ENCODE measurements at places on chromosomes 1 and 21.
A peak's percentile ranks its signal among the peaks of the same experiment; 100 is the strongest.

- no peak for DNase-seq
These were observed 21.3 kb downstream of the NPR1 start for GRCh38 chr1:153699768-153700167.

DNA sequence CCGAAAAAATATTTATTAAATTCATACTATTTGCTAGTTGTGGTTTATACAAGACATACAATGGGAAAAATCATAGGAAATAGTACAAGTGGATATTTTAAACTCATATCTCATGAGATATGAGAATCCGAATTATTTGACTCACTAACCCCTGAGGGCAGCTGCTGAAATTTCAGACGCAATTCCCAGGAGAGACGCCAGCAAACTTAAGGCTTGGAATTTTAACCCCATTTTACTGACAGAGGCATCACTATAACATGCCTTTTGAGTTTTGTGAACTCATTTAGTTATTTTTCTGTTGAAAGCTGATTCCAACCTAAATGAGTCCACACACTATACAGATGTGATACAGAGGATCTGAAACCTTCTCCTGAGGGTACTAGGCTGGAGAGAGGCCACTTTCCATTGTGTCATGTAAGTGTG lies 5.9 kb upstream of the MROH9 start:
- no peak for DNase-seq

- DNase-seq = no peak
These were observed 104.9 kb upstream of the PLD5 start for GRCh38 chr1:242629396-242629795.

- DNase-seq = no peak
These were observed 525.6 kb downstream of the PTBP2 start for GRCh38 chr1:97247196-97247595.

DNA sequence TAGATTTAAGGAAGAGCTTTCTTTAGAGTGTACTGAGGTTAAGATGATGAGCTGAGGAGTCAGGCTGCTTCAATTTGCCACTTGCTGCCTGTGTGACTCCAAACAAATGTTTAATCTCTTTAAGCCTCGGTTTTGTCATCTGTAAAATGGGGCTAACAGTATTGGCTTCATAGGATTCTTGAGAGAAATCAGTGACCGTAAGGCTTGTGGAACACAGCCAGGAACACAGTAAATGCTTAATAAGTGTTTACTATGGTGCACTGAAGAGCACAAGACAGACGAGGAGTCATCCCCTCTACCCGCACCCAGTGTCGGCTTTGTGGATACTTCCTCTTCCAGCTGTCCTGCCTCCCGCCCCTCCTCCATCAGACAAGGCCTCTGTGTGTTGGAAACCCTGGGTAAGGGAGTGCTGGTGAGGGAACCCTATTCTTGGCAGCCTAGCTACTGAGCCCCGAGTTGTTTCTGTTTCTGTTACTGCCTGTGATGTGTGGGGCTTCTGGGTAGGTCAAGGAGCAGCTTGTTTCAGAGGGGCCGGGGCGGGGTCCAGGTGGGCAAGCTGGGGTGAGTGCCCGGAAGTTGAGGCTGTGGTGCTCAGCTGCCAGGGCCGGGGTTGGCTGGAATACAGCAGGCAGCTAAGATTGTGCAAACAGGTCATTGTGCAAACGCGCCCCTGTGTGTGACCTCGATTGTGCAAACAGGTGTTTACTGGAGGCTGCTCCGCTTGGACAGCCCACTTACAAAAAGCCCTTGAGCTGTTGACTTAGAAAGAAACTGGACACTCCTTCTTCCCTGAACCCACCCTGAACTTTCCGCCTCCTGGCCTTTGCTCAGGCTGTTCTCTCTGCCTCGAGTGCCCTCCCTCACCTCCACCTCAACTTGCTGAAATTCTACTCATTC lies 4.0 kb upstream of the CSF3R start:
- no peak for DNase-seq

DNA sequence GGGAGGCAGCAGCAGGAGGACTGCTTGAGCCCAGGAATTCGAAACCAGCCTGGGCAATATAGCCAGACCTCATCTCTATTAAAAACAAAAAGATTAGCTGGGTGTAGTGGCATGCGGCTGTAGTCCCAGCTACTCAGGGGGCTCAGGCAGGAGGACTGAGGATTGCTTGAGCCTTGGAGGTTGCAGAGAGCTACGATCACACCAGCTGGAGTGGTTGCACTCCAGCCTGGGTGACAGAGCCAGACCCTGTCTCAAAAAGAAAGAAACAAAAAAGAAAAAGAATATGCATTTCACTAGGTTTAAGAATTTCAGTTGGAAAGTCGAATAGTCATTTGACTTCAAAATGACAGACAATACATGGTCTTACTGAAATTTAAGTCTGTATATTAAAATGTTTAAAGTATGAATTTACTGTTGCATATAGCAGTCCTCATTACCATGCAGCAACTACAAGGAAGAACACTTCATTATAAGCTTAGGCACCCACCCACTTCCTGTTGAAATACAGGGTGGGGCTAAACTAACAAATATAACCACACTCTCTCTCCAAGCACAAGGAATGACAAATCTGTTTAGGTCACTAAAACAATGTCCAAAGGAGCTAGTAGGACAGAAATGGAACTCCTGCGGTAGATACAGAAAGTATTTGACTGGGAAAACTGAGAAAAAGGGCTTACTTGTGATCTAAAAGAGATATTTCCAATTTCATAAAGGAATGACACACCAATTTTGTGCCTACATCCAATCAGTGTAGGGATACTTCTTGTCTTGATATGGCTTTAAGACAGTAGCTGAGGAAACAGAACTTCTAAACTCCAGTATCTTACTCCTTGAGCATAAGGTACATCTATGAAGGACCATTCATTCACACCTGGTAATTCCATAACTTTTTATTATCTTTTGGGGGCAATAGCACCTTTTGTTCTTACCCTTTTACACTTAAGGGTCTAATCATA lies 44.1 kb downstream of the GPR3 start:
- no peak for DNase-seq

DNA sequence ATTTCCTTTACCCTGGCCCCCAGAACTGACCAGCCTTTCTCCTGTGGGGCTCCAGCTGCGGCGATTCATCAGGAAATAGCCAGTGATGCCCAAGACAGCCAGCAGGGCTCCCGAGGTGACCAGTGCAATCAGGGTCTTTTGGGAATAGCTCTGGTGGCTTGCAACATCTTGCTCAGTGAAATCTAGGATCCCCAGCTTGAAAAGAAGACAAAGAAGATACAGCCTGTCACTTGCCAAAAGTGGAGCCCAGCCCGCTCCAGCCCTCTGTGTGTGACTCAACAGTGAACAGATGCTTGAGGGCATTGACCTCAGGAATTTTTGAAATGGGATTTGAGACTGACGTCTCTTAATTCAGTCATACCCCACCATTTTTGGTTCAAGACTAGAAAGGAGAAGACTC lies 22.3 kb downstream of the CD34 start:
- DNase-seq = no peak

DNA sequence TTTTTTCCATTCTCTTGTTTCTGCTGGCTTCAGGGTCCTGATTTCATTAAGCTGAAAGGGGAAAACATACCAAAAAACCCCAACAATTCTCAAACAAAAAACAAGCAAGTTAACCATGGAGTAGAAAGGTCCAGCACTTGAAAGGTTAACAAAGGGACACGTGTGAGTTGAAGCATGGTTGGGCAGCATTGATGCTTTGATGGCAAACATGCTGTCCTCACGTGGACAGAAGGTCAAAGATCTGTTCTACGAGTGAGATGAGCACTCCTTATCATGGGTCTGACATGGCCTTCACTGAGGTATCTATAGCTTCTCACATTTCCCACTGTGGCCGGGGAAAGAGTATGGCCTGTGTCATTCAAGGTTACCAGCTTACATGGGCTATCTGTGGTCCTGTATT lies 394.9 kb downstream of the HHAT start:
- DNase-seq = no peak

DNA sequence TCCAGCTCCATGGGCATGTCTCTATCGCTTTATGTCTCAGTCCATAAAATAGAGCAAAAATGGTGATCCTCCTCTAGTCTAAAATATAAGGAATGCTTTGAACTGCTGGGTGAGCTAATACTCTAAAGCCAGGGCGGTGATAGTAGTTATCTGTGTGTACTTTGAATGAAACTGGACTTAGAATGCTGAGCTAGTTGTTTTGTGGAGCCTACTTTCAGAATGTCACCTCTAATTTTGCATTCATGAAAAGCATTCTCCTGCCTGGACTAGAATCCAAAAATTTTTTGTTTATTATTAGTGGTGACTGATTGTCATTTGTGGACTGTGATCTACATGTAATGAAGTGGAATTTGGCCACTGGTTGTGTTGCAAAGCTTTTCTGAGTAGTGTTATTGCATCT lies 241.6 kb upstream of the C1orf105 start:
- no peak for DNase-seq

DNA sequence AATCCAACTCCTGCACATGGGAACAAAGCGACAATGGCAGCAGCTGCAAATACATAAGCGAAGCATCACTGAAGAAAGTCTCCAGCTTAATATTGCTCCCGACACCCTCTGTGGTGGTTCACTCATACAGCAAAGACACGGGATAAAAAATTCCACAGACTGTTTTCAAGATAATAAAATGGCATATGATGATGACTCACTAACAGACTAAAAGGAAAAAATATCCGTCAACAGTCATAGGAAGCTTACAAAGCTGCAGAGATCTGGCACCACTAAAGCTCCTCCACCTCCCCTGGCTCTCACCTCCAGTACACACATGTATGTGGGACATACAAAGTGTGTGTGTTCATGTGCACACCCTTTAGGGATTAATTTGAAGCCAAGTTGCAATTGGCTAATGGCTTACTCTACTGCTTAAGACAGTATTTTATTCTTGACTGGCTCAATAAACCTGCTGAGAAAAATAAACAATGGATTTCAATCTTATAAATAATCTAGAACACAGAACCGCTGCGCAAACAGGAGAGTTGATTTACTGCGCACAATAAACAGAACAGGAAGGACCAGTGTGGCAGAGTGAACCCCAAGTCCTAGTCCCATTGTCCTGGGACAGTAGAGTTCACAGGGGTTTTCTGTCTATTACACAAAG lies 94.4 kb downstream of the SLC45A1 start:
- no peak for DNase-seq

GRCh38 chr1:221961532-221962292 lies 219.8 kb upstream of the DUSP10 start:
- DNase-seq = no peak

- DNase-seq = no peak
These were observed 128.2 kb downstream of the TBX19 start for GRCh38 chr1:168408884-168409283.

- no peak for DNase-seq
These were observed 9.3 kb upstream of the FAM89A start for GRCh38 chr1:231049121-231049979.

DNA sequence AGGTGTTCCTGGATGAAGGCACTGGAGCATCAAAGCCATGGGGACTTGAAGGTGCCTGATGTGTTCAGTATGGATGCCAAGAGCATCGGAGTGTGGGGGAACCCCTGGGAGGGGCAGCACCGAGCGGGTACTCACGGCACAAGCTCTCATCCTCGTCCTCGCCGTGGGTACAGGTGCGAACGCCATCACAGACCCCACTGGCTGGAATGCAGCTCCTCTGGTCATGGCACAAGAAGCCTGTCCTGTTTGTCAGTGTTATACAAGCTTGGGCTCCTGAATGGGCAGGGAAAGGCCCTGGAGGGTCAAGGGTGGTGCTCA lies 6.0 kb downstream of the LDLRAD1 start:
- no peak for DNase-seq

DNA sequence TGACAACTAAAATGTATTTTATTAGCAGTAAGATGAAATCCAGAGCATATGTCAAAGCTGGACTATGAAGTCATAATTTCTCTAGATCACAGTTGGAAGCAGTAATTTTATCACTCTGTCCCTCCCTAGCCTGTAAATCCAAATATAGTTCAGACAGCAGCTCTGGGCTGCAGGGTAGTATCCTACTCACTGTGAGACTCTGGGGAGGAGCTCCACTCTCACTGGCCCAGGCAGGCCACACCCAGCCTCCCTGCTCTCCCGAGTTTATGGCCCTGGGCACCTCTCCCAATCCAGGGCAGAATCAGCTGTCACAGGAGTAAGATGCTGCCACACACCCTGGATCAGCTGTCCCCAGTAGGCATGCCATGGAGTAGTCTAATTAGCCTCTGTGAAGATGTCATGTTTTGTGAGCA lies 131.1 kb downstream of the HLCS start:
- DNase-seq = no peak

DNA sequence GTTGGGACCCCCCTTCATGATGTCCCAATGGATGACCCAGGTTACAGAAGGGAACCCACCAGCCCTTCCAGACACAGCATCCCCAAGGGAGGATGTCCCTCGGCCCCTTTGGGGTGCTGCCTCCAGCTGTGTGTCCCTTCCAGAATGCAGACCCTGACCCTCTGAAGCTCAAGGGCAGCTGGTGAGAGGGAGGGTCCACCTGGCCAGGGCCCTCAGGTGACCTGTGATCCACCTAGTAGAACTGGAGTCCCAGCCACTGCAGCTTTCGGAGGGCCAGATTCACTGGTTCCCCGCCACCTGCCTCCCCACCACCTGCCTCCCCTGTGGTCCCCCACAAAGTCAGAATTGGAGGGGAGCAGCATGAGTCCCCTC lies 9.6 kb upstream of the TFF1 start:
- DNase-seq = no peak

DNA sequence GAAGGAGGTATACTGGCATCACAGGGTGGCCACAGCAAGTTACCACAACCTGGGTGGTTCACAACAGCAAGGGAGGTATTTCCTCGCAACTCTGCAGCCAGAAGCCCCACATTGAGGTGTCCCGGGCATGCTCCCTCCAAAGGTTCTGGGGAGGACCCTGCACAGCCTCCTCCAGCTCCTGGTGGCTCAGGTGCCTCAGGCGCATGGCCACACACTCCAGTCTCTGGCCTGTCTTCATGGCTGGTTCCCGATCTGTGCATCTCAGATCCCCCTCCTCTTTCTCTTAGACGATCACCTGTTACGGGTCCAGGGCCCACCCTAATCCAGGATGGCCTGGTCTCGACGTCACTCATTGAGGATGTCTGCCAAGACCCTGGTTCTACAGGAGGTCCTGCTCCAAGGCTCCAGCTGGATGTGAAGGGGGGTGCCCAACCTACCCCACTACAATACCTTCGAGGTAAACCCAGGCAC lies 6.7 kb upstream of the ARF1 start:
- no peak for DNase-seq

DNA sequence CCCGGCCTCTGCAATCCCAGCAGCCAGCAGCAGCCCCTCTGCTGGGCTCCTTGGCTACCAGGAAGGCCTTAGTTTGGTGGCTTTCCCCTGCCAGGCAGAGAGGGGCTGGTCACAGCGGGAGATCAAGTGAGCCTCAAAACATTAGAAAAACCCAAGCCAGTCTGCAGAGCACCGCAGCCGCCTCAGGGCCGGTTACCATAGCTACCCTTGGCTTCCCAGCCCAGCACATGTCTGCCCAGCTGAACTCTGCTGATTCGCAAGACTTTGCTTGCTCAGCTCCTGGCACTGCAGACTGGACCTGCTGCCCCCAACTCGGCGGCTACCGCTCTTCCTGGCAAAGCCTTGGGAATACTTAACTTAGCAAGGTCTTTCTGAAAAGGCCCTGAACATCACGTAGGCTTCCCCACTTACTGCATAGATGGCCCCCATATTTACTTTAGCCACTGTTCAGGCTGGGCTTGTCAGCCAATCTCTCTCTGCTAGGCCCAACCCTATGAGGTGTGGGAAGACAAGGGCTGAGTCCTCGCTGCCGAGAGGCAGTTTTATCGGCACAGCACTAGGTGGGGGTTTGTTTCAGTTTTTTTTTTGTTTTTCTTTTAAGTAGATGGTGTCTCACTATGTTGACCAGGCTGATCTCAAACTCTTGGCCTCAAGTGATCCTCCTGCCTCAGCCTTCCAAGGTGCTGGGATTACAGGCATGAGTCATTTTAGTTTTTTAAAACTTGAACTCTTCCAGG lies 28.6 kb upstream of the PLEKHG5 start:
- peak; percentile 3 for DNase-seq

- no peak for DNase-seq
These were observed 19.9 kb upstream of the ZNF678 start for GRCh38 chr1:227543283-227544066.

All from NCI-H2081 treated with DMSO at 0.1 percent for 48 hours (cell line).